Lower lobe of right lung (tissue), 2 donors: ENCODE measurements at places on chromosomes 16 and 17. TPM values are rescaled to one million over a fixed set of nuclear protein-coding genes. Genes with fewer than 3 reads are reported as not detected.

The CSH2 gene
- total RNA-seq = not detected

The RMI2 gene
- 1.7 TPM for total RNA-seq

The KRT31 gene
- total RNA-seq = not detected

The RNF227 gene
- total RNA-seq = 7.5 TPM

The MLX gene
- 70.5 TPM for total RNA-seq

The MT1H gene
- 4.3 TPM for total RNA-seq

The GAST gene
- not detected for total RNA-seq

The MOSMO gene
- total RNA-seq = 15.4 TPM

The EVPL gene
- total RNA-seq = 36.8 TPM

The ALOX15B gene
- total RNA-seq = 53.5 TPM

The LRRC46 gene
- total RNA-seq = 11.6 TPM

The KCTD2 gene
- total RNA-seq = 22.9 TPM

The GCGR gene
- not detected for total RNA-seq

The KRT16 gene
- not detected for total RNA-seq

The RNF135 gene
- total RNA-seq = 29.2 TPM

The AHSP gene
- total RNA-seq = not detected

The KRT36 gene
- not detected for total RNA-seq

The ZDHHC1 gene
- 18.9 TPM for total RNA-seq

The LGALS9B gene
- not detected for total RNA-seq

The ANKS3 gene
- total RNA-seq = 20.6 TPM

The TBC1D3I gene
- total RNA-seq = 1.1 TPM

The NPIPB4 gene
- total RNA-seq = 129 TPM

The ACSM2B gene
- not detected for total RNA-seq

The ESRP2 gene
- 64.5 TPM for total RNA-seq

The PPP1R27 gene
- total RNA-seq = not detected

The TAT gene
- total RNA-seq = not detected

The DNASE1L2 gene
- total RNA-seq = 2.0 TPM

The IGF2BP1 gene
- not detected for total RNA-seq

The KRT15 gene
- 9.0 TPM for total RNA-seq

The MMP25 gene
- total RNA-seq = 22.7 TPM

The TMEM235 gene
- total RNA-seq = not detected

The SRSF1 gene
- 159 TPM for total RNA-seq

The KREMEN2 gene
- total RNA-seq = not detected

The CLDN7 gene
- total RNA-seq = 98.7 TPM

The HGS gene
- 92.0 TPM for total RNA-seq

The GAS2L2 gene
- total RNA-seq = 3.1 TPM

The OR1D2 gene
- total RNA-seq = not detected

The GAS7 gene
- total RNA-seq = 54.1 TPM

The ALOXE3 gene
- not detected for total RNA-seq

The PIEZO1 gene
- 164 TPM for total RNA-seq

The MT3 gene
- not detected for total RNA-seq

The GPR179 gene
- total RNA-seq = 0.15 TPM

The CYGB gene
- 30.2 TPM for total RNA-seq

The GDPD3 gene
- total RNA-seq = 14.4 TPM

The NOL11 gene
- 32.8 TPM for total RNA-seq

The CSH1 gene
- total RNA-seq = not detected

The NAGS gene
- total RNA-seq = 6.4 TPM

The RBBP6 gene
- 42.1 TPM for total RNA-seq

The IKZF3 gene
- 7.1 TPM for total RNA-seq

The GNAO1 gene
- 1.8 TPM for total RNA-seq
